ENCODE measurements at places on chromosomes 12 and 14.

- DNase-seq = no peak
These were observed 1.7 kb downstream of the AJUBA start for GRCh38 chr14:22980672-22981089.

DNA sequence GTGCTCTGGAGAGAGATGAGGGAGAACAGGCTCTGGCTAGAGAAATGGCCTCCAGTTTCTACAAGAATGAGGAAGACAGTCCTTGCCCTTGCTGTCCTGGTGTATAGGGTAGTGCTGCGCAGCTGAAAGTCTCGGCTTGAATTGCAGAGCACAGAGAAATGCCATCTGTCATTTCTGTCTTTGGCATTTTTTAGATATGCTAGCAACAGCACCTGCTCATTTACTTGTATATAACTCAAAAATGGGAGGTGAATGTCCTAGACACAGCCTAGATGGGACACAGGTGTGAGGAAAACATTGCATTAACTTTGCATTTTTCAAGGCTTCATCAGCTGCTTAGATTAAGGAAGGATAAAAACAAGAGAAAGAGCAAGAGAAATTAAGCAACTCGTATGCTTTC is 35.8 kb downstream of the GPR19 start:
- DNase-seq = no peak

DNA sequence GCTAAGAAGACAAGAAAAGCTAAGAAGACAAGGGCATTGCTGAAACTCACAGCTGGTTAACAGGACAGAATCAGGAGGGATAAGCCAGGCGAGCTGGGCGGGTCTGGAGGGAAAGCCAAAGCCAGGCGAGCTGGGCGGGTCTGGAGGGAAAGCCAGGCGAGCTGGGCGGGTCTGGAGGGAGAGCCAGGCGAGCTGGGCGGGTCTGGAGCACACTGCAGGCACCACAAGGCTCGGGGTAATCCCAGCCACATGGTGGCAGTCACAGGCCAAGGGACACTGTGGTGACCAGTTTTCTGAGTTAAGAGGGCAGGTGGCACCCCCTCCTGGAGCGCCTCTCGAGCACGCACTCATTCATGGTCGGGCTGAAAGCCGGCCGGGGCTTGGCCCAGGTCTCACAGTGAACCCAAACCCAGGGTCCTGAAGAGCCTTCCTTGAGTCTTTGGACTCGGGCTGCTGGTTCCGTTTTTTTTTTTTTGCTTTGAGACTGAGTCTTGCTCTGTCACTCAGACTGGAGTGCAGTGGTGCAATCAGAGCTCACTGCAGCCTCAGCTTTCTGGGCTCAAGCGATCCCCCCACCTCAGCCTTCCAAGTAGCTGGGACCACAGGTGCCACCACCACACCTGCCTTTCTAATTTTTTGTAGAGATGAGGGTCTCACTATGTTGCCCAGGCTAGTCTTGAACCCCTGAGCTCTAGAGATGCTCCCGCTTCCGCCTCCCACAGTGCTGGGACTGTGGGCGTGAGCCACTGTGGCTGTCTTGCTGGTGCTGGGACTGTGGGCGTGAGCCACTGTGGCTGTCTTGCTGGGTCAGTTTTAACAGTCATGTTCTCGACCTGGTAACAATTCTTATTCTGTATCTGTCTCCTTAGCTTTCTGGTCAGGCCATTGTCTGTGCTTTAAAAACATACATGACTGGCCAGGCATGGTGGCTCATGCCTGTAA is 40.2 kb downstream of the HSP90AA1 start:
- peak; percentile 26 for DNase-seq

DNA sequence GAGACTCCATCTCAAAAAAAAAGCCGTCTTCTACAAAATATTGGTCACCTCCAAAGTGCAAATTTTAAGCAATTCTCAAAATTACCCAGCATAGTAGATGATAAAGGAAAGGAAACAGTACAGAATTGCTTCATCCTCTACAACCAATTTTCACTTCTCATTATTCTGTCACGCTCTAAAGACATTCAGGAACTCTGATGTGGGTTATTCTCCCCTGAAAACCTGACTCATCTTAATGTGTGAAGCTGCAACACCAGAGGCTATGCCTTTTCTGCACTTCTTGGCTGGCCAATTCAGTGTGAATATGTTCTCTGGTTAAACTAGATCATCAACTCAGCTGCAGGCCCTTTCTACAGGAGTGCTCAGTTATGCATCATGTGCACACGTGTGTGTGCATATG is 11.0 kb downstream of the PTGER2 start:
- DNase-seq = no peak

- no peak for DNase-seq
These were observed 31.8 kb upstream of the COX6A1 start for GRCh38 chr12:120406069-120406468.

- DNase-seq = no peak
These were observed 52.5 kb downstream of the BEGAIN start for GRCh38 chr14:100534528-100535286.

DNA sequence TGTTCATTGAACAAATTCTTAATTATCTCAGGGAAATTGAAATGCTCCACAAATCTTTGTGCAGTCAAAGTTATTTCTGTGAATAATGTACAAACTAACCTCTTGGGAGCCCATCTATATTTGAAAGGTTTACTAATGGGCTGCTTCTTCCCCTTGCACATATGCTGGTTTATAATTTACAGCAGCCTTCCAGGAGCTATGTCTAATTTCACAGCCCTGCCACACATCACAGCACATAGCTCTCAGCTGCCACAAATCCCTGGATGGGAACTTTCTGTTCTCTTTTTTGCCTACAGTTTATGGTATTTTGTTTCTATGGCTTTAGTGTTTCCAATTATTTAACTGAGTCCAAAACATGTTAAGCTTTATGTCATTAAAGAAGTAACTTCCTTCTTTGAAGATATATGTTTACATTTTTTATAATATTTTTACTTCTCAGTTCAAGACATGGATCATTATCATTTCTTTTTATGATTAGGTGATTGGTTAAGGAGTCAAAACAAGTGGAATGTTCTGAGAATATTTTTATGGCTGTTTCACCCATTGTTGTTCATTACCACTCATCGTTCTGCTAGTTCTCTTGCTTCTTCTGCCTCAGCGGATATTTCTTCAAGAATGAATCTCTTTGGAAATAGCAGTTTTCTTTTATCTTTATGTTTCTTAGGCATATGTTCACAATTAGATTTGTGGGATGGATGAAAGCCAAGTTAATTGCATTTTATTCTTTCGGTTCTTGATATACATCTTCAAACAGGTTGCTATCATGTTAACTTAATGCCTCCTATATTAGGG is 475.6 kb upstream of the MIS18BP1 start:
- no peak for DNase-seq

GRCh38 chr12:5661811-5662210 is 229.9 kb downstream of the NTF3 start:
- no peak for DNase-seq

- DNase-seq = no peak
These were observed 27.9 kb upstream of the TCL1A start for GRCh38 chr14:95741781-95742180.

- no peak for DNase-seq
These were observed 313.8 kb downstream of the CEP128 start for GRCh38 chr14:80627745-80628144.

DNA sequence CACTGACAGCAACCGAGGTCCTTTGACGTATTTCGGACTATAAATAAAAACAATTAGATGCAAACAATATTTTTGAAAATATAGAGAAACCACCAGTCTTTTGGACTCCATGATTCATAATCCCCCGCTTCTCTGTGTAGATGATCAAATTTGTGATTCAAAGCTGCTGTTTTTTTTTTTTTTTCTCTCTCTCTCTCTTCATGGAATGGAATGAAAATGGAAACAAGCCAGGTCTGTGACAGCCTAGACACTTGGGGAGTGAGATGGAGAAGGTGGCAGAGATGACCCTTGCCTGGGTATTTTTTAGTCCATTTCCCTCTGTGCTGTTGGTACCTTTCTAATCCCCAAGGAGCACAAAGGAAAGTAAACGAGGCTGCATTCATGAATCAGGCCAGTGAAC is 248.5 kb downstream of the GLT1D1 start:
- DNase-seq = no peak

GRCh38 chr14:55051165-55051422 is 353 bp upstream of the MAPK1IP1L start:
- no peak for DNase-seq

DNA sequence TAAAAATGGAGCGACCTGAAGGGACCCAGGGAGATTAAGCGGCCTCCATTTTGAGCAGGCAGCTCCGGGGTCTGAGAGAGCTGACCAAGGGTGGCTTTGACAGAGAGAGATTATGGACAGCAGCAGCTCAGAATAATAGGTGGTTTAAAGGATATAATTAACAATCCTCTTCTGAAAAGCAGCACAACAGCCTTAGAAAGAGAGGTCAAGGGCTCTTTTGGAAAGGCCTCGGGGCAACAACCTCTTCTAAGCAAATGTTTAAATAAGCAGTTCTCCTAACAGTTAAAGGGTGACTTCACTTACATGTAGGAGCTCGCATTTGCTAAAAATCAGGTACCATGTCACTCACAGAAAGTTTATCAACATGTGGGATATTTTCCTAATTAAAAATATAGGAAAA is 87.2 kb upstream of the FRMD6 start:
- DNase-seq = no peak

GRCh38 chr12:106671840-106672239 is 89.0 kb downstream of the RFX4 start:
- no peak for DNase-seq

DNA sequence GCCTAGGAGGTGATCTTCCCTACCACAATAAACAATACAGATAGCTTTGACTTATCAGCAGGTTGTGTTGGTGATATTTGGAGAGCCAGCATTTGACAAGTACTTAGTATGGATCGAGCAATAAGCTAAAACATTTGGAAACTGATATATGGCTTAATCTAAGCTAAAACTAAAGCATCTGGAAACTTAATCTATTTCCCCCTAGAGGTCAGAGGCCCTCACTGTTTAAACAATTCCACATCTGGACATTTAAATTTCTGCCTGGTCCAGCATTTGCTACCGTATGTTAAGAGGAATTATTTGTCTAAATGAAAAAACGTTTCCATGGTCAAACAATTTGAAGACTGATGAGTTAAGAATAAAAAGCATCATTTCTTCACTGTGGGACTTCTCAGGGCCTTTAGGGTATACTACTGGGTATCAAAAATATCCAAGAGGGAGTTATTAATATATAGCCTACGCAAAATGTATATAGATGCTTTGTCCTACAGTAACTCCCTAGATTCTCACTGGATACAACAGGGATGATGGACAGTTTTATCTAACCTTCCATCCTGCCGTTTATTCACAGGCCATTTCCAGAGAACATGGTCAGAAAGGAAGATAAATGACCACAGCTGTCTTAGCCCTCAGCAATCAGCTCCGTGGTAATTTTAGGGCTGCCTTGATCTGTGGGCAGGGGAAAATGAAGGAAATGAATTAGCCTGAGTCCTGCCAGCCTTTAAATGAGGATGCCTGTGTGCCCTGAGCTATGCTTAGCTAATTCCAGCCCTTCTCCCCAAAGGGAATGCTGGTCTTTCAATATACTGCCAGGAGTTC is 135.4 kb upstream of the NUDT4 start:
- no peak for DNase-seq

DNA sequence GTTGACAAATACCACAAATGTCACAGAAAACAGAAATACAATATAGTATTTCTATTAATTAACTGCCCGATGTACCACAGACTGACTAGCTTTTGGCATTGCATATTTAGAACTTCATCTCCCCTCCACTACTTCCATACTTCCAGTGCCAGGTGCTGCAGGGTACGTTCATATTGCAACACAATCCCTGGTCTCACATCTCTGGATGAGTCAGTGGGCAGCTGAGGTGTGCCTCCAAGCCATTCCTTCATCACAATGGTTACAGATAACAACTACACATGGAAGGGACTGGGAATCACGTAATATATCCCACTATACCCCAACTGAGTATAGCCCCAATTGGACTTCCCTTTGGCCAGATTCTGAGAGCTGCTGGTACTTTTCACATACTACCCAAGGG is 31.1 kb downstream of the CCDC198 start:
- DNase-seq = no peak

DNA sequence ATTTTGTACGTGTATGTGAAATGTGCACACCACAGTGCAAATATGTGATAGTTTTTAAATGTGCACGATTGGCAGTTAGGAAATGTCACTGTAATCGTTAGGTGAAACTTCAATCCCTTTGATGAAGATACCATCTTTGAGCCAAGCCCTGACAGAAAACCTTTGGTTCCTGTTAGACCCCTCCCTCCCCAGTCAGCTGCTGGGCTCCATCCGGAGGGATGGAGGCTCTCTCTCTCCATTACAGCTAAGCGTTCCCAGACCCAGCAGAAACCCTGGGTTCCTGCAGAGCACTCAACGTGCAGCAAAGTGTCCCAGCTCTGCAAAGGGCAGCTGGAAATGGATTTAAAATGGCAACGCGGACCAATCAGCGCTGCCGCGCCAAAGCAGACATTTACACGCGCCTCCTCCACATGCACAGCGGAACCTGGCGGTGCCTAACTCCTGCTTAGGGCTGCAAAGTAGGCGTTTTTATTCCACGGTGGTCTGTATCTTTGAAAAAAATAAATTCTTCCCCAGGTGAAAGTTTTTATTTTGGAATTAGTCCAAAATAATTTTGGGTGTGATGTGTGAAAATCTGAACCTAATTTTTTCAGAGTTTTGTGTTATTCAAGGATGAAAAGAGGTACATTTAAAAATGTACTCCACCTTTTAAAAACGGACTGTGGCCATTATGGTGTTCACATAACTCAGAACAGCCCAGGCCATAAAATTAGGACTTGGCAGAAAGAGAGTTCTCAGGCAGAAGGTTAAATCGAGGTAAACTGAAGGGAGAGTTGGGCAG is 1.4 kb upstream of the HMGA2 start:
- no peak for DNase-seq

- no peak for DNase-seq
These were observed 125.6 kb downstream of the SLC25A21 start for GRCh38 chr14:37046815-37047214.

DNA sequence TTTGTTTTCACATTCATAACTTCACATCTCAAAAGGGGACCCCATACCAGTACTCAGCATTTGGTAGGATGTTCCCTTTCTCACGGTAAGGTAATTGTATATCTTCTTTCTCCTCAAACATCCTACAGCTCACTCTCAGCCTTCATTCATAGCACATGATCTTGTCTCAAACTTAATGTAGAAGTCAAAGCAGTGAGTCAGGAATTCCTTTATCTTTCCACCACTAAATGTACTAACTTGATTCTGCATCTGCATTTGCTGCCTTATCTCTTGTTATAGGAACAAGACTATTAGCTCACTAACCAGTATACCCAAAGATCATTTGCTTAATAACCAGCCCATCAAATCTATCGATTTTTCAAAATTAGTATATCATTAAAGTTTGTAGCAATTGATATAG is 22.9 kb downstream of the CPSF2 start:
- DNase-seq = no peak

GRCh38 chr12:106144847-106145246 is 6.1 kb upstream of the NUAK1 start:
- no peak for DNase-seq

GRCh38 chr14:95299271-95299670 is 20.4 kb downstream of the CLMN start:
- no peak for DNase-seq

- no peak for DNase-seq
These were observed 86.9 kb downstream of the BCAT1 start for GRCh38 chr12:24861766-24862540.

GRCh38 chr12:25835385-25835784 is 123.1 kb upstream of the RASSF8 start:
- no peak for DNase-seq

GRCh38 chr14:102900631-102901571 is 21.6 kb upstream of the AMN start:
- DNase-seq = no peak

GRCh38 chr12:115440438-115440837 is 756.5 kb upstream of the TBX3 start:
- no peak for DNase-seq

GRCh38 chr12:7190268-7191055 is 976 bp downstream of the PEX5 start:
- DNase-seq = no peak
